ENCODE measurements at places on chromosomes 1 and 21.

- no peak for DNase-seq
Observed at GRCh38 chr1:65084066-65084465, 63.9 kb upstream of the AK4 start.

DNA sequence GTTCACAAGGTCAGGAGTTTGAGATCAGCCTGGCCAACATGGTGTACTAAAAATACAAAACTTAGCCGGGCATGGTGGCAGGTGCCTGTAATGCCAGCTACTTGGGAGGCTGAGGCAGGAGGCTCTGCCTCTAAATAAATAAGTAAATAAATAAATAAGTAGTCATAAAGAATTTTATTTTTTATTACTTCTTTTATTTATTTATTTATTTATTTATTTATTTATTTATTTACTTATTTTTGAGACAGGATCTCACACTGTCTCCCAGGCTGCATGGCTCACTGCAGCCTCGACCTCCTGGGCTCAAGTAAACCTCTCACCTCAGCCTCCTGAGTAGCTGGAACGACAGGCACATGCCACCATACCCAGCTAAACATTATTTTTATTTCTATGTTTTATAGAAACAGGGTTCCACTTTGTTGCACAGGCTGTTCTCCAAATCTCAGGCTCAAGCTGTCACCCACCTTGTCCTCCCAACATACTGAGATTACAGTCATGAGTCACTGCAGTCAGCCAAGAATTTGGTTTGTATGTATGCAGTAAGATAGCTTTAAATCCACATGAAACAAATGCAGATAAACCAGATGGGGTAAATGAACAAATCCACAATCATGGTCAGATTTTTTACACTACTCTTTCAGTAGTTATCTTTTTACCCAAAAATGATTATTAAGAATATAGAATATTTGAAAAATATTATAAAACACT is 523.3 kb upstream of the RGS18 start:
- DNase-seq, result no peak

DNA sequence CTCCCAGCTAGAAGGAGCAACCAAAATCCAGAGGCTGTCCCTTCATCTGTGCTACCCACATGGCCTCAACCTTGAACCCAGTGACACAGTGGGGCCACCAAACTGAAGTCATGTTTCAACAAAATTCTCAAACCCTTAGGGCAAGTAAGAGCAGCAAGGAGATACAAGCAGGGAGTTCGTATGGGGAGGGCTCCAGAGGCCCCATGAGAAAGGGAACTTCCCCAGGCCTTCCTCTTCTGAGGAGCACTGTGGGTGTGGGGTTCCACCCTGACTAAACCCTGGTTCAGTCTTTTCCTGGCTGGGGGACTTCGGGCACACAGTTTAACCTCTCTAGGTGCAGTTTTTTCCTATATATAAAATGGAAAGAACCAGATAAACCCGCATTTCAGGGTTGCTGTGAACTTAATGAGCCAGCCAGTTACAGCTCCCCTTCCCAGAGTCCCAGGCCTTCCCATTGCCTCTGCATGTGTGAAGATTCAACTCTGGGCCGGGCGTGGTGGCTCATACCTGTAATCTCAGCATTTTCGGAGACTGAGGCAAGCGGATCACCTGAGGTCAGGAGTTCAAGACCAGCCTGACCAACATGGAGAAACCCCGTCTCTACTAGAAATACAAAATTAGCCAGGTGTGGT is 8.0 kb upstream of the THEMIS2 start:
- DNase-seq, result no peak

DNA sequence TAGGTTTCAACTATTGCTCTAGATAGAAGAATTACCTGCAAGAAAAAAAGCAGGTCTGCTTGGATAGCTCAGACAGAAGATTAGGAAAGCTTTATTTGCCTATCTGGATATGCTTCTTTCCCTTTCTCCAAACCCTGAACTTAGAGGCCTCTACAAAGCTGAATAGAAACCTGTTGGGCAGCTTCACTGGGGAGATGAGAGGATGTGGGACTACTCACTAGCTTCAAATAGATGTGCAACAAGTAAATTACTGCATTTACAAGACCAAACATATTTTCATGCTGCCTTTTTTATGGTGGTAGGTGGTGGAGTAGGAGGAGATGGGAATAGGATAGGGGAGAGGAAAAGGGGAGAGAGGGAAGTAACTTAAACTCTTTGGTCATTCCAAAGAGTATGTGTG is 6.4 kb downstream of the CLCA2 start:
- no peak for DNase-seq

DNA sequence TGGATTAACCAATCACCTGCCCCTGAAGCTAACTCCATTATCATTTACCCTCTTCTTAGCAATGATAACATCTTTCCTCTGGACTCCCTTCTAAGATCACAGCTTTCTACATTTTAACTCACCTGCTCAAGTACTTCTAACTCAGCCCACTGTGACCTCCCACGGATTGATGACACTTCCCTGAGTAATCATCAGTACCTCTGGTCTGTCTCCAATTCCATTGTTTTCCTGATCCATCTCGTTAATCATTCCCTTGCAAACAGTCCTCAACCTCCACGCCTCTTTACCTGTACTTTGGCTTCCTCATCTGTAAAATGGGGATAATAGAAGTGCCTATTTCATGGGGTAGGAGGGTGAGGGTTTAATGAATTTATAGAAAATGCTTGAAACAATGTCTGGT is 195.3 kb upstream of the APP start:
- no peak for DNase-seq

DNA sequence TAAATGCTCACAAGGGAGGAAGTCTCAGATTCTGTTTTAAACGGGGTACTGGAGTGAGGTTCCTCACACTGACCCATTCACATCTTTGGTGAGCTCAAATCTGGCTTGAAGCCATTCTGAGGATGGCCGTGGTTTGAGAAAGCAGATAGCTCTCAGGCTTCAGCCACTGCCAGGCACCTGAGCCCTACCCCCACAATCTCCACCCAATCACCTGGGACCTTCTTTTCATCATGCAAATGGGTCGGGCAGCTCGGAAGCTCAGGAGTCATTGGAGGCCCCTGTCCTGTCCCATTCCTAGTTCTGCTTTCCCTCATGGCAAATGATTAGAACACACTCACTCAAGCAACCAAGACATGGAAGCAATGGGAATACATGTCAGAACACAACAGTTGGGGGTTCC is 141.4 kb upstream of the ETS2 start:
- no peak for DNase-seq
